ENCODE measurements at places on chromosomes 2 and 18.

DNA sequence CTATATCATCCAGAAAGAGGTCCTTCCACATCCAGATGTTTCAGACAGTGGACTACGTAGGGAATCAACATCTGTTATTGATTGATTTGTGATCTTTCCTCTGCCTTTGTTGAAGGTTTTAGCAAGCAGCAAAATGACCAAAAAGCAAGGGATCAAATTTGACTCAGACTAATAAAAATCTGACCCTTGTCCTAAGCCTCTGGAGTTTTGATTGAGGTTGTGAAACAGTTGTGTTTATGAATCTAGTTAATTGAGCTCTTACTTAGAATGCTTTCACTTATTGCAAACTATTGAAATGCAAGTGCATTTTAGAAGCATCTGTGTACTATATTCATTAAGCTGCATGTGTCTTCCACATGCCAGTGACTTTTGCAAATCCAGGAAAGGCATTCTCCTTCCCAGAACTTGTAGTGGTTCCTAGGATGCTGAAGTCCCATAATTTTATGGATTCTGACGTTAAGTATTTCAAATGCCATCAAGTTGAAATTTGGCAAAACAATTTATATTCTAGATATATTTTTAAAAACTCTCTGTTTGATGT, 116.0 kb downstream of the MTX2 start:
- DNase-seq: no peak

DNA sequence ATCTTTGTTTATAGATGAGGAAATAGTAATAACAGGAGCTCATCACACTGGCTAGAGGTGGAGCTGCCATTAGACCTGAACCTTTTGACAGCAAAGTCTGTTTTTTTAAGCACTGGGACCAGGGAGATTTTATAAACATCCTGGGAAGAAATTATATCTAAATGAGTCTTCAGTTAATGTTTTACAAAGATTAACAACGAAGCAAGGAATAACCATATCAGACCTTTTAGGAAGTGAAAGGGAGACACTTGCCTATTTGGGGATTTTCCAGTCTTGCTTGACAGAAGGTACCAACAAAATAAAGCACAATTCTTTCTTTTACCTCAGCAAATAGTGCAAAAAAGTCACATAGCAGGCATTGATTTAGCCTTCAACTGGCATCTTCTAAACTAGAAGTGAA, 777.0 kb downstream of the CPS1 start:
- no peak for DNase-seq

- DNase-seq: no peak
These were observed 247.4 kb upstream of the COL3A1 start for GRCh38 chr2:188726626-188727247.

GRCh38 chr2:201414099-201415023, 36.9 kb downstream of the TRAK2 start:
- DNase-seq: no peak

- no peak for DNase-seq
These were observed 23.1 kb upstream of the TFPI start for GRCh38 chr2:187577310-187577709.

- DNase-seq: no peak
These were observed 132.2 kb downstream of the ASXL3 start for GRCh38 chr18:33710269-33710668.

- no peak for DNase-seq
These were observed 231.7 kb downstream of the MTX2 start for GRCh38 chr2:176500901-176501300.

DNA sequence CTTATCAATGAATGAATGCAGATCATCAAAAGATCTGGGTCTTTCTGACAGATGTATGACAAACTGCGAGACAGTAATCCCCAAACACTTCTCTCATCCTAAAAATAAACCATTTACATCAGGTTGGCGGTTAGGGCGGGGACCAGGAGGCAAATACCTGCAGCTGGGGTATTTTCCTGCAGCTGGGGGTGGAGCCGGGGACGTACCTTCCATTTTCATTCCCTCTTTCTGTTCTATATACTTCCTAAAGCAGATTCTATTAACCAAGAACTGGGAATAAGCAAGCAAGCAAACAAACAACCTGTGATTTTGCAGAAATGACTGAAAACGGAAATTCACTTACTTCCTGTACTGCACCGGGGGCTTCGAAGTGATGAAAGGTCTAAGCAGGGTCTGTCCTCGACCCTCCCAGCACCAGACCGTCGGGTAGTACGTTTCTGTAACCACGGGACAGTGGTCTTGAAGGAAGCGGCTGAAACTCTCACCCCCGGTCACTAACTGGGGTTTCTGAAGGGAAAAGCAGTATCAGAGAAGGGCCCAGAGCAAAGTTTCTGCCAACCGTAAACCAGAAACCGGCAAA, 1.2 kb downstream of the ABHD3 start:
- DNase-seq: peak; percentile 76

GRCh38 chr2:231065966-231066365, 9.3 kb downstream of the PSMD1 start:
- DNase-seq: no peak

- no peak for DNase-seq
These were observed 5.4 kb downstream of the SEMA4F start for GRCh38 chr2:74659462-74659861.

GRCh38 chr2:181937473-181937872, 45.9 kb downstream of the ITPRID2 start:
- DNase-seq: no peak

GRCh38 chr2:36530983-36531354, 67.0 kb downstream of the FEZ2 start:
- DNase-seq: no peak

- no peak for DNase-seq
These were observed 1010.9 kb upstream of the NXPH2 start for GRCh38 chr2:139790807-139791752.

- DNase-seq: no peak
These were observed 131.4 kb downstream of the VWC2L start for GRCh38 chr2:214542295-214542694.

- no peak for DNase-seq
These were observed 212.2 kb upstream of the THUMPD2 start for GRCh38 chr2:39991298-39991697.

DNA sequence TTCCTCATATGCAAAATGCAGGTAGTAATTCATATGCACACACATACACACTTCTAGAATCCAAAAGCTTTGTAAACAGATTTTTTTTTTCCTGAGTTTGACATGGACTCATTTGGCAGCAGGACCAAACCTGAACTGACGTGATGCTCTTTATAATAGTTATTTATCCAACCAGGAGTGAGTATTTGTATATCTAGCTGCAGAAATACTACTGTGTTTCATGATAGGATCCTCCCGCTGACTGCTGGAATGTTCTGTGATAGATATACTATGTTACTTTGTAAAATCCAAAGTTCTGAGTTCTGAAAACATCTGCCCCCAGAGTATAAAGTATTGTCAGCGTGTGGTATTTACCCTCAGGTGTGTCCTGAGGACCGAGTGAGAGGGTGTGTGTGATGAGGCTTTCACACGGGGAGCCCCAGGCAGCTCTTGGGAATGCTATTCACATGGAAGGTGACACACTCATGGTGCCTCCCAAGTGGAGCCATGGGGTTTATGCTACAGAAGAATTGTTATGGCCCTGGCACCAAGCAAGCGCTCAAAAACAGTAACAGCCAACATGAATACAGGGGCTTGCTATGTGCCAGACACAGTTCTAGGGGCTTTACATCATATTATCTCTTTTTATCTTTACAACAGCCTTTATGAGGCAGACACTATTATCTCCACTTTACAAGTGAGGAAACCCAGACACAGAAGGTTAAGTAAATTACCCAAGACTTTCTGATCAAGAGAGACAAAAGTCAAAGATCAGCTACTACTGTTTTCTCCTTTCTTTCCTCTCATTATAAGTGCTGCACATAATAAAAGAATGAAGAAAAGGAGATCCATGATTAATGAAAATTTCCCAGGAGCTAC, 16.7 kb upstream of the TXNDC2 start:
- no peak for DNase-seq

GRCh38 chr2:74584088-74584645, 29.6 kb downstream of the DOK1 start:
- DNase-seq: no peak

DNA sequence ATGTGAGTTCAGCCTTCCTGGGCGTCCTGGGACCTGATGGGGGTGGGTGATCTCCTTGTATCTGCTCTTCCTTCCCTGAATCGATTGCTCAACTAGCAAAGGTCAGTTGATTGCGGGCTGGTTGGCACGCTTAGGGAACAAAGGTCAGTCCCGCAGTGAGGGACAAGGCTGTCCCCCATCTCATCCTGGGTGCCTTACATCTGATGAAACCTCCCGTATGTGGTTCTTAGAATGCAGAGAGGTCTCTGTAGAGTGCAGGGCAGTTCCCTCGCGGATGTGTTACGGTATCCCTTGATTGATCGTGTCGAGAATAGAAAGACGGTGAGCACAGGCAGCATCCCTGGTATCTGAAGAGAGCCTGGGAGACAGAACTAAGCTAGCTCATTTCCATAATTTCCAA, 56.4 kb upstream of the RBM44 start:
- no peak for DNase-seq

GRCh38 chr18:14964002-14964401, 216.0 kb downstream of the ANKRD30B start:
- DNase-seq: no peak

- no peak for DNase-seq
These were observed 18.2 kb downstream of the PTPRM start for GRCh38 chr18:7585276-7585670.

- DNase-seq: no peak
These were observed 211.0 kb downstream of the PIK3C3 start for GRCh38 chr18:42165922-42166513.

DNA sequence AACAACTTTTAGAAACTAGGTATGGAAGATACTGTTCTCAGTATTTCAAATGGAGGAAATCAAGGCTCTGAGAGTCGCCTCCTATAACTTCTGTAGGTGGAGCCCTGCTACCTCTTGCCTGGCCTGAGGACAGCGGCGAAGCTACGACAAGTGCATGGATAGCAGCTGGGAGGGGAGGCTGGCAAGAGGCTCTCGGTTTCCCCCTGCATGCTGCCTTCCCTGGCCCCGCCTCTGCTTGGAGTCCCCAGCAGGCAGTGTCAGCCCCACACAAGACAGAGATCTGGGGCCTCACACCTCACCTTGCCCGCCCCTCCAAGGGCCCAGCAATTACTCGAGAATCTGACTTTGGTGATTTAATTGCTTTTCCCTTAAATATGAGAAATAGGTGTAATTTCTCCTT, 107.6 kb upstream of the POU3F3 start:
- no peak for DNase-seq

DNA sequence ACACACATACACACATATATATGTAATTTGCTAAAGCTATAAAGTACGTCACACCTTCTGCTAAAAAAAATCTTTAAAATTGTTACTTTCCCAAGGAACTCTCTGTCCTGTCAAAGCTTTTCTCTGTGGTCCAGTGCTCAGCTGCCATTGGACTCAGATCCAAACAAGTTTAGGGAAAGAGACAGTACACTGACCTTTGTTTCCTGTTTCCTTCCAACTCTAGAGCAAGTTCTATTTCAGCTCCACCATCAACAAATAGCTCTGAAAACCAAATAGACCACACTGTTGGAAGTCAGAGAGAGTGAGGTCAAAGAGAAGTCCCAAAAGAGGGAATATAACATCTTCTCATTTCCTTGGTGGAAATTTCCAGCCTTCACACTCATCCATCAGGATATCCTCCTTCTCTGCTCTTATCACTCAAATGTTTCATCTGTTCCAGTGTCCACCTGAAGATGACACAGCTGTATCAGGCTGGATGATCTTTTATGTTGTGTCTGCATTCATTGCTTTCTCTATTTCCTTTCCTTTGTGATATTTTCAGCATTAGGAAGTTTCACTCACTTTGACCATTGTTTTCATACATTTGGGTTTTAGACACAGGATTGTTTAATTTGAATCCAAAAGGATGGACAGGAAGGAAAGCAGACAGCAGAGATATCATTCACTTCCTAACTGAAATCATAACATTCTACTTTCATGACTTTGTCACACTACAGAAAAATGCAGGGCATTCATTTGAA, 192.3 kb upstream of the NT5C1B start:
- DNase-seq: no peak

- no peak for DNase-seq
These were observed 84.2 kb upstream of the FAM136A start for GRCh38 chr2:70385966-70386595.

- no peak for DNase-seq
These were observed 137.4 kb upstream of the CDCA7 start for GRCh38 chr2:173217116-173217840.

GRCh38 chr2:197873293-197873701, 68.9 kb downstream of the PLCL1 start:
- no peak for DNase-seq

DNA sequence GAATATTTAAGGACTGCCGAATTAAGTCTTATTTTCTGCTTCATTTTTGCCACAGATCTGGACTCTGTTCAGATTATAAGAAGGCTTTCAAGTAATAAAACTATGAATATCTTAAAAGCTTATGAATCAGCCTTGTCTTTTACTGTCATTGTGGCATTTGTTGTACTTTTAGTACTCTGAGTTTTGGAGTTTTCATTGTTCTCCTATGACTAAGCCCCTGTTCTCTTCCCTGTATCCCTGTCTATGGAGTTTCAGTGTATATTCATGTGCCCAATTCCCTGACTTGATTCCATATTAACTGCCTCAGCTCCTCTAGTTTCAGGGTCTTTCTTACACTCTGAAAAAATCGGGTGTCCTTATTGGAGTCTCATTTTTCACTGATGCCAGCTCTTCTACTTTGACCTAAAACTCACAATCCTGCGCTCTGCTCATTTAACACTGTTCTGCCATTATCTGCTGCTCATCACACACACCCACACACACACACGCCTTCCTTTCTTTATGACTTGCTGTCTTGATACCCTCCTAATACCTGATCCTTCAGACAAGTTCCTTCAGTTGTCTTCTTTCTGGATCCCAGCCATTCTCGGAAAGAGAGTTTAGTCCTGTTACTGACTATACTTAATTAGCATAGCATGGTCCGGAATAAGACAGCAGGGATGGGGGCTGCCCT, 511.8 kb downstream of the CPS1 start:
- no peak for DNase-seq

GRCh38 chr2:184579226-184579625, 19.1 kb upstream of the ZNF804A start:
- DNase-seq: no peak

DNA sequence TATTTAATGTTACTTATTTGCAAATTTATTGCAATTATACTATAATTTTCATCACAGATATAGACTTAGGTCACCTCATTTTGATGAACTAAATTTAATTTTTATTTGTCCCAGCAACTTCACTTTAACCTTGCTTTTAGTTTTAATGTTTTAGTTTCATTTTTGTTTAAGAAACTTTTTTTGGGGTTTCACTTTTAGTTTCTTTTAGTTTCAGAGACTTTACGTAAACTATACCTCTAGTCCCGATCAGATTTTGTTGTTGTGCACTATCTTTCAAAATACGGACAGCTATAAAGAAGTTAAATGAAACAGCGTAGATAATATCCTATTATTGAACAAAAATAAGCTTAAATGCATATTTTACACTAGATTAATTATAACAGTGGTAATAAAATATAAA, 460.5 kb downstream of the ERBB4 start:
- no peak for DNase-seq

GRCh38 chr2:128465246-128466170, 146.8 kb upstream of the HS6ST1 start:
- DNase-seq: no peak
